ENCODE measurements at places on chromosomes 12 and 14.
A peak's percentile ranks its signal among the peaks of the same experiment; 100 is the strongest.

DNA sequence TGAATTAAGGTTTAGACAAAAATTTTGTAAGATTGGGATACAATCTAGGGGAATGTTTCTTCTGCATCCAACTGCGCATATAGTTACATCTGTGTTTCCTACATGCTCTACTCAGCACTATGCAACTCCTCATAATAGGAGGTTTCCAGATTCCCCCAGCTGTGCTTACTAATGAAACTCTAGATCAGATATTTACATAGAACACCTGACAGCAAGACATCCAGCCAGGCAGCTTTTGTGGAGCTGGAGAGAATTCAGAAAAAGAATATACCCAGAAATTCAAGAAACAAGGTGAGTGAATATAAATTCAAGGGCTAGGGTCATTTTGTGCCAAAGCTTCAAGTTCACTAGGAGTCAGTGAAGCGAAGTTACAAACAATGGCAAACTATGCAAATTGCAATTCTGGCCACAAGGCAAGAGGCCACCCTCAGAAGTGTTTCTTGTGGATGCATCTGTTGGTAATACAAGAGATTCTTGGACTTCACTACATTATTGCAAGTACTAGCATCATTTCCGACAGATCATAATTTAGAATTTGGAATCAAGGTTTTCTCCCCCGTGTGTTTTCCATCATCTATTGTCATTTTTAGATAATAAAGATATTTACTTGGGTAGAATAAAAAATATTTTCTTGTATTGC lies 341.2 kb upstream of the NAV3 start:
- DNase-seq: no peak

DNA sequence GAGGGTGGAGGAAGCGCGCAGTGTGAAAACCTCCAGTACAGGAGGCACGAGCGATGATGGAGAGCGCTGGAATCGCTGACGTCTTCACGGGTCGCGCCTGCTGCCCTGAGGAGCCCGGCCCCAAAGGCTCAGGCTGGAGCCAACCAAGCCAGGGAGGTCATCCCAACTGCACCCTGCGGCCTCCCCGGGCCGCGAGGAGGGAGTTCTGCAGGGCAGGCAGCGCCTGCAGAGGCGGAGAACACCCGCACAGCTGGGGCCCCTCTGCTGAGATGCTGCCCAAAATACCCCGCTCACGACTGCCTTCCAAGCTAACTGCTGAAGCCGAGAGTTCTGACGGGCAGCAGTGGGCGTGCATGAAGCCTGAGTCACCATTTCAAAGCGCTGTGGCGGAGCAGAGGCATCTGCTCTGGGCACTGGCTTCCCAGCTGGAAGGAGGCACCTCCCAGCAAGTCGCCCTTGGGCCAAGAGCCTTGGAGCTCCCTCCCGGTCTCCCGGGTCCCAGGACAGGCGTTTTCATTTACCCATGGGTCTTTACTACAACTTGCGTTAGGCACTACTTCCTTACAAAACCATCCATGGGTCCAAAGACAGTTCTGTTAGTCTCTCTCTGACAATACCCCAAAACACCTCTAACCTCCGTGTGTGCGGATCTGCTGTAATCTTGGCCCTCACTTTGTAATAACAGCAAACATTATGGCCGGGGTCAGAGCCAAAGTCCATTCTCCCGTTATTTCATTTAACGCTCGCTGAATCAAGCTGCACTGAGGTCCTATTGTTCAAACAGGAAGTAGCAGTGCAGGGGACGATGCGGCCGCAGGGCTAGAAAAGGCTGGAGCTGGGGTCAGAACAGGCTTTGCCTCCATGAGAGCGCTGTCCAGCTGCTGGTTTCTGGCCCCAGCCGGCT lies 60.1 kb upstream of the RIMBP2 start:
- peak; percentile 92 for DNase-seq

DNA sequence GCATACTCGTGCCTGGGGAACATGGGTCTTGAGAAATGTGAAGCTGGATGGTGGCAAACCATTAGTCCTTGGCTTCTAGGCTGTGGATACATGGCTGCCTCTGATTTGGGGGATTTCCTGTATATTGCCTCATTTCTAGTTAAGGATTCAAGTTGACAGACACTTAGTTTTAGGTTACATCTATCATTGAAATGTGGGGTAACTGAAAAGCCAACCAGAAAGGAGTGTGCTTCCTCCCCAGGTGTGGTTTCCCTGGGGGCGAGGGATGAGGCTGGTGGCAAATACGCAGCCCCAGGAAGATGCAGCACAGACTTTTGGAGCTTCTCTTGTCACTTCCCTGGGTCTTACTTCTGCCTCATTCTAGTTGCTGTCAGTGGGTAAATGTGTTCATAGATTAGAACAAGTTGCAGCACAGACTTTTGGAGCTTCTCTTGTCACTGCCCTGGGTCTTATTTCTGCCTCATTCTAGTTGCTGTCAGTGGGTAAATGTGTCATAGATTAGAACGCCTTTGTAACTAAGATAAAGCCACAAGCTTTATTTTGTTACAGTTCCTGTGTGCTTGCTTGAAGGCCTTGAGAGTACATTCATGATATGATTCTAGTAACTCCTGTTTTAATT lies 85.1 kb downstream of the BORCS5 start:
- no peak for DNase-seq

- no peak for DNase-seq
These were observed 322.2 kb upstream of the DIO3 start for GRCh38 chr14:101239065-101239464.

GRCh38 chr14:36671149-36671548 lies 9.5 kb downstream of the PAX9 start:
- DNase-seq: no peak
